Activated naive CD8-positive, alpha-beta T cell treated with anti-CD3 and anti-CD28 coated beads for 36 hours (primary cell): ENCODE measurements at places on chromosomes 1 and 21. TPM values are rescaled to one million over a fixed set of nuclear protein-coding genes. Genes with fewer than 3 reads are reported as not detected.

FMOD gene
- 3.3 TPM for total RNA-seq

SPRR2G gene
- total RNA-seq: not detected

MYOG gene
- total RNA-seq: not detected

PLA2G2D gene
- total RNA-seq: not detected

DDI2 gene
- 45.4 TPM for total RNA-seq

FCRLA gene
- 0.56 TPM for total RNA-seq

RHOU gene
- 1.3 TPM for total RNA-seq

OVAAL gene
- total RNA-seq: not detected

- peaks cover 10% of the 10 kb centered on the region for H3K4me1 ChIP-seq
- H3K27me3 ChIP-seq: no peaks in the 10 kb centered on the region
- no peak overlapping the region for H3K27ac ChIP-seq
Observed at GRCh38 chr1:94982398-94982797, 55.5 kb upstream of the CNN3 start.

DNA sequence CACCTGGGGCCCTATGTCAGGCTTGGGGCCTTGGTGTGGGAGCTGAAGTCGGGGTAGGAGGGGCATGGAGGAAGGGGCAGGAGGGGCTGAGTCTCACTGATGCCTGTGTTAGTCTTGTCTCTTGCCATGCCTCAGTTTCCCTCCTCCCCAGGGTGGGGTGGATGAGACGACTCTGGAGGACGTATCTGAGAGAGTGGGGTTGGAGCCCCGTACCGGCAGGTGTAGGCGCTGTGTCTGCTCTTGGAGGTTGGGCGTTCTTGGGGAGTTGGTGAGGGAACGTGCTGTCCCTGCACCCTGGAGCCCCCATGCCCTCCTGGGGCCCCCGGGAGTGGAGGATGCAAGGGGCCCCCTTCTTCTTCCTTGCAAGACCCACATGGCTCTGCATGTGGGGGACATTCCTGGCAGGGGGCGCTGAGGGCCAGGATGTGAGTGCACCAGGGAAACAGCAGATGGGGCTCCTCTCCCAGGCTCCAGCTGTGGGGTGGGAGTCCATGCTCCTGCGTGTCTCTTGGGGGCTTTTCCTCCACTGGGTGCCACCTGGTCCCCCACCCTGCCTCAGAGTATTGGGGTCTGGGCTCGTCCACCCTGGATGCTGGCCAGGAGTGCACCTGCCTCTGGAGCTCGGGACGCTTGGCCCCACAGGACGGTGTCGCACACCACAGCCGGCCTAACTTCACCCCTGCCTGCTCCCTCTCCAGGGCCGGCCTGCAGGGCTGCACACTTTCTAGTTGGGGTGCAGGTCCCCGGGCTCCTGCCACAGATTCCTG is 1.4 kb upstream of the TNFRSF14 start:
- H3K36me3 ChIP-seq: peaks cover 8% of the 10 kb centered on the region
- peak; percentile 70 for DNase-seq
- peak overlapping the region; percentile 96 for H3K4me3 ChIP-seq
- peak overlapping the region; percentile 99 for H3K27ac ChIP-seq

DNA sequence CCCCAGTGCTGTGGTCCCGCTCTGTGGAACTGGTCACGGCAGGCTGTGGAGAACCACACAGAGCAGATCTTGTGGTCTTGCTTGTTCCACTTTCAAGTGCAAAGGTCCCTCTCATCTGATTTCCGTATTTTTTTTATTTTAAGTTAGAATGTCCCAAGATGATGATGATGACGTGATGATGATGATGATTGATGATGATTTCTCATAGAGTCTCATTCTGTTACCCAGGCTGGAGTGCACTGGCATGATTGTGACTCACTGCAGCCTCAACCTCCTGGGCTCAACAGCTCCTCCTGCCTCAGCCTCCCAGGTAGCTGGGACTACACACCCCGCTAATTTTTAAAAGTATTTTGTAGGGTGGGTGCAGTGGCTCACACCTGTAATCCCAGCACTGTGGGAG is 12.2 kb downstream of the EVA1C start:
- no peaks in the 10 kb centered on the region for H3K4me1 ChIP-seq
- H3K4me3 ChIP-seq: no peak overlapping the region

GRCh38 chr1:7553042-7553690 is 217.9 kb upstream of the VAMP3 start:
- H3K27ac ChIP-seq: no peak overlapping the region
- H3K36me3 ChIP-seq: no peaks in the 10 kb centered on the region
- H3K4me3 ChIP-seq: no peak overlapping the region
- DNase-seq: no peak

DNA sequence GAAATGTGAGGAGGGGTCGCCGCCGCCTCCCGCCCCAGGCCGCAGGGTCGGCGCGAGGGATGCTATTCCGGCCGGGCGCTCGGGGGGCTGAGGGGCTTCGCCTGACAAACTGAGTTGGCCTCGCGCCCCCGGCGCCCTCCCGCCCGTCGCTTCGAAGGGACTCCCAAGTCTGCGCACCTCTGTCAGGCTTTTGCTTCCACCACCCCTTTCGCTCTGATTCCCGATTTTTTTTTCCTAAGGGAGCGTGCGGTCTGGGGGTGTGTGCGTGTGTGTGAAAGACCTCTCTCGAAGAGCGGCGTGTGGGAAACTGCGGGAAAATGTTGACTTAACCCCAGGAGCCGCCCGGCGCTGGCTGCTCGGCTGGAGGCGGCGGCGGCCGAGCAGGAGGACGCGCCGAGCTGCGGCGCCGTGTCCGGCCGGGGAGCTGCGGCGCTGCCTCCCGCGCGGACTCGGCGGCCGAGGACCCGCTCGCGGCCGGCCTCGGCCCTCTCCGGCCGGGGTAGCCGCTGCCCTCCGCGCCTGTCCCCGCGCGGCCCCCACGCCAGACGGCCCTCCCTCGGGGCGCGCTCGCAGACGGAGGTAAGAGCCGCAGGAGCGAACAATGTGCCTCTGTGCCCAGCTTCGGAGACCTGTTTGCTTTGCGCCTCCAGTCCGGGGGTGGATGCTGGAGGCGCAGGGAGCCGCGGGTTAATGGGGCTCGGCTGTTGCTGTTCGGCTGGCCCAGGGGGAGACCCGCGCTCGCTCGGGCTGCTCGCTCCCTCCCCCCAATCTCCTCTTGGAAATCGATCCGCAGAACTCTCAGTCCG is 1.1 kb downstream of the ADGRL2 start:
- H3K27ac ChIP-seq: no peak overlapping the region
- H3K4me1 ChIP-seq: peaks cover 5% of the 10 kb centered on the region
- peak; percentile 2 for DNase-seq
- H3K27me3 ChIP-seq: peaks cover 75% of the 10 kb centered on the region

GRCh38 chr1:86447198-86447790 is 21.4 kb upstream of the CLCA1 start:
- H3K4me3 ChIP-seq: no peak overlapping the region
- H3K4me1 ChIP-seq: no peaks in the 10 kb centered on the region
- peaks cover 4% of the 10 kb centered on the region for H3K27me3 ChIP-seq
- DNase-seq: no peak

DNA sequence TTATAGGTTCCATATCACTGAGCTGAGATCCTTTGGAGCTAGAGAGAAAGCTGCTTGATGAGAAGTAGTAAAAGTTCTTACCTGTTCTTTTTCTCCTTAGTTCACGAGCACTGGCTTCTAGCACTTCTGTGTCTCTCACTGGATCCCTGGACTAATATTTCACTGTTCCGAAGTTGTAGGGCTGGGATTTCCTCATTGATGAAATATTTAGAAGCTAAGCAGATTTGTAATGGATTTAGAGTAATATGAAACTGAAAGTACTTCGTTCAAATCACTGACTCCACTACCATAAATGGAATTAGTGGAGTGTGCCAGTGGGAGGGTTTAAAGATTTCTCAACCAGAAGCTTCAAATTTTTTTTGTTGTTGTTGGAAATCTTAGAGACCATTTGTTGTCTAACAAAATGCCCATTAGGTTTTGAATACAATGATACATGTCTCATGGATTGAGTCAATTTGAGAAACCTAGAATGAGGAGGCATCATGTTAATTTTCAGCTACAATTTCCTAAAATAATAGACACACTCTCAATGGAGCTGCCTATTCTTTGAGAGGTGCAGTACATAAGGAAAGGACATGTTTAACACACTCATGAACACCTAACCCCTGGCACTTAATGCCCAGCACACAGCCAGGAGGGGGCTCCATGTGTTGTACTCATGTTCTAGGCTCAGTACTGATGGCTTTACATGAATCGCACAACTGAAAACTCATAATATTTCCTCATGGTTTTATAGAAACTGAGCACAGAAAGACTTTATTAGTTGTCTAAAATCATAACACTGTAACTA is at the start of gene GBP1:
Gene GBP1, minus strand, starts transcription at position 130 of the 790 bp plus-strand sequence. CDS start 1,974 bp downstream, outside the sequence.
- peaks cover 46% of the 10 kb centered on the region for H3K36me3 ChIP-seq
- peak within 1 kb of the TSS; percentile 95 for H3K4me3 ChIP-seq
- H3K4me1 ChIP-seq: peaks cover 51% of the 10 kb centered on the region
- H3K27ac ChIP-seq: peak within 1 kb of the TSS; percentile 94

GRCh38 chr1:154775621-154776605 is 94.2 kb downstream of the KCNN3 start:
- H3K36me3 ChIP-seq: no peaks in the 10 kb centered on the region
- DNase-seq: no peak
- no peak overlapping the region for H3K27ac ChIP-seq
- H3K4me1 ChIP-seq: peaks cover 21% of the 10 kb centered on the region
- no peaks in the 10 kb centered on the region for H3K27me3 ChIP-seq

GRCh38 chr21:43687566-43688399 is 28.4 kb downstream of the RRP1B start:
- no peak for DNase-seq
- H3K27me3 ChIP-seq: no peaks in the 10 kb centered on the region
- H3K4me3 ChIP-seq: no peak overlapping the region
- no peaks in the 10 kb centered on the region for H3K4me1 ChIP-seq
- H3K36me3 ChIP-seq: peaks cover 31% of the 10 kb centered on the region

DNA sequence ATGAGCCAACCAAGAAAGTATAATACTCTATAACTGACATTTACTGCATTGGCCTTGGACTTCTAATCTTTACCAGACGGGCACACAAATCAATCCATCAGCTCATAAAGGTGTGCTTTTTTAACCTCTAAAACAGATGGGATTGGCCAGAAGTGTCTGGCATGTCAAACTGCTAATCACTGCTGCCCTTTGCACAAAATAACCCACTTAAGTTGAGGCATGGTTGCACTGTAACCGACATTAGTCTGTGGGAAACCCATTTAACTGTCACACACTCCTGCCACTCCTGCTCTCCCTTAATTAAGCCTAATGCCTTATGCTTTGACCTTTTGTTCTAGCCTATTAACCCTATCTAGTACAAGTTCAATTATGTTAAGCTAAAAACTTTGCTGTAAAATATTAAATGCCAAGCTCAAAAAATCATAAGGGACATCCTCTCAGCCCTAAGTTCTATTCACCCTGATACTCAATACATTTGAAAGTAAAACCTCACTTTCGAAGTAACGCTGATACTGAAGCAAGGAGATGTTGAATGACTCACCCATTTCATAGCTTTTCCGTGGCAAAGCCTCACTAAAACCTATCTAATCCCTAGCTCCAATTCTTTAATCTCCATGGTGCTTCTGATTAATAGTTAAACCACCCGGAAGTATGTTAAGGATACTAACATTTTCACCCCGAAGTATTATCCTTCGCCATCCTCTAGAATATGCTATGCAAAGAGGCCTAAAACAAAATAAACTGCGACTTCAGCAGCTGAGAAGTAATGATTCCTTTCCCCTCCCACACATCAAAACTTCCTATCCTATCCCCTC is 12.9 kb downstream of the NRIP1 start:
- no peak for DNase-seq
- H3K27ac ChIP-seq: peak overlapping the region; percentile 82
- no peaks in the 10 kb centered on the region for H3K27me3 ChIP-seq
- H3K36me3 ChIP-seq: peaks cover 15% of the 10 kb centered on the region
- H3K4me3 ChIP-seq: peak overlapping the region; percentile 78

- peak overlapping the region; percentile 100 for H3K4me3 ChIP-seq
- DNase-seq: no peak
- H3K27ac ChIP-seq: no peak overlapping the region
- H3K36me3 ChIP-seq: peaks cover 1% of the 10 kb centered on the region
Observed at GRCh38 chr1:109281680-109282496, 1.1 kb downstream of the PSRC1 start.

- no peak overlapping the region for H3K27ac ChIP-seq
- H3K27me3 ChIP-seq: no peaks in the 10 kb centered on the region
- no peaks in the 10 kb centered on the region for H3K4me1 ChIP-seq
- H3K36me3 ChIP-seq: peaks cover 2% of the 10 kb centered on the region
- DNase-seq: no peak
Observed at GRCh38 chr1:6316240-6317097, 55.6 kb upstream of the GPR153 start.

GRCh38 chr21:25735646-25736597 is 1.1 kb downstream of the GABPA start:
- no peak for DNase-seq
- peaks cover 5% of the 10 kb centered on the region for H3K27me3 ChIP-seq
- peaks cover 24% of the 10 kb centered on the region for H3K36me3 ChIP-seq
- H3K27ac ChIP-seq: peak overlapping the region; percentile 93
- peaks cover 43% of the 10 kb centered on the region for H3K4me1 ChIP-seq

DNA sequence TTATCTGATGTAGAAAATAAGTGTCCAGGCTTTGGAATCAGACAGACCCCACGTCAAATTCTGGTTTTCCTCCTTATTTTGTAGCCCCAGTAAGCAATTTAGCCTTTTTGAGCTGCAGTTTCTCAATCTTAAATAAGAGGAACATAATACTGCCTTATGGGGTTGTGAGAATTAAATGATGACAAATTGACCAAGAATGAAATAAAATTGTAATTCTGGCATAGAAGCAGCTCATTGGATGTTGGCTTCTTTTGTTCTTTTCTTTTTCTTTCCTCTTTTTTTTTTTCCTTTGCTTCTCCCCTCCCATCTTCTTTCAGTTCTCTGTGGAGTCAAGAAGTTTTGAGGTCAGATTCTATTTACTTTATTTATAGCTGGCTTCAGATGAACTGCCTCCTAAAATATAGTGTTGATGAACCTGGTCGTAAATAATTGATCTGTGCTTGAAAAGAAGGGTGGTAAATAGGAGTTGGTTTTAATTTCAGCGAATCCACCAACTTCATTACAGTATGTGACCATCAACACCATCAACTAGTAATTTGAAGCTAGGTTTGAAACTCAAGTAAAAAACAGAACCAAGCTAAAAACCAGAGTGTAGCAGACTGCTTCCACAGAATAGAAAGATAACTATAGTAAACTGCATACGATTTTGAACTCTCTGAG is 81.1 kb downstream of the CACHD1 start:
- no peaks in the 10 kb centered on the region for H3K27me3 ChIP-seq
- DNase-seq: no peak
- peak overlapping the region; percentile 14 for H3K4me3 ChIP-seq
- no peaks in the 10 kb centered on the region for H3K36me3 ChIP-seq

GRCh38 chr1:234527346-234527745 is 48.4 kb upstream of the TARBP1 start:
- peaks cover 8% of the 10 kb centered on the region for H3K27me3 ChIP-seq
- no peak overlapping the region for H3K27ac ChIP-seq
- H3K4me1 ChIP-seq: peaks cover 23% of the 10 kb centered on the region
- no peak overlapping the region for H3K4me3 ChIP-seq
- H3K36me3 ChIP-seq: peaks cover 3% of the 10 kb centered on the region

GRCh38 chr1:20114021-20114648 is 5.2 kb downstream of the PLA2G2D start:
- no peak overlapping the region for H3K27ac ChIP-seq
- no peak for DNase-seq
- no peak overlapping the region for H3K4me3 ChIP-seq
- no peaks in the 10 kb centered on the region for H3K4me1 ChIP-seq
- no peaks in the 10 kb centered on the region for H3K36me3 ChIP-seq
